Astrocyte of the spinal cord (primary cell): ENCODE measurements at places on chromosomes 5 and 9.

DNA sequence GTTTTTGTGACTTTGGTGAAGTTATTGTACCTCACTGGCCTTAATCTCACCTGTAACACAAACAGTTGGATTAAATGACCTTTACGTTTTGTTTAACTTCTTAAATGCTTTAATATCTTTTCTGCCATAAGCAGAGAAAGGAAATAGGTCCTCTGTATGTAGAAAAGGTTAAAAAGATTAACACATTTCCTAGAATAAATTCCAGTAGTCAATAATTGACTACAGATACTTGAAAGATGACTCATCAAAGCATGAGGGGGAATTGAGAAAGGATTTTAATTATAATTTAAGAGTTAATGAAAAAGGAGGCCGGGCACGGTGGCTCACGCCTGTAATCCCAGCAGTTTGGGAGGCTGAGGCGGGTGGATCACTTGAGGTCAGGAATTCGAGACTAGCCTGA is 35.8 kb upstream of the CMYA5 start:
- DNase-seq: no peak

GRCh38 chr5:60887746-60888145 is 43.7 kb upstream of the ELOVL7 start:
- DNase-seq: no peak

DNA sequence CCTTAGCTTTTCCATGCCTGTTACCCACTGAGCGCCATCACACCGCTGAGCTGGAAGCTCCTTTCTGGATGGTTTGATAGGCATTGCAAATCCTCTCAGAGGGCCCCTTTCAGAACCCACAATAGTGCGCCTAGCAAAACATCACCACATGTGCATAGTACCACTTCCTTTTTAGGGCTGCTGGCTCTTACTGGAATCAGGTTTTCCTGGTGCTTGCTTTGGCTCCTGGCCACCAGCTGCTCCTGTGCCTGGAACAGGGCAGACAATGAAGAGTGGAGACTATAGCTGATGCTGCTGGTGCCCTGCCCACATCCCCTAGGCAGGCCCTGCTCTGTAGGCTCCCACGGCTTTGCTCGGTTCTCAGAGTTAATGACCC is 163.6 kb upstream of the SEMA6A start:
- DNase-seq: peak; percentile 74

DNA sequence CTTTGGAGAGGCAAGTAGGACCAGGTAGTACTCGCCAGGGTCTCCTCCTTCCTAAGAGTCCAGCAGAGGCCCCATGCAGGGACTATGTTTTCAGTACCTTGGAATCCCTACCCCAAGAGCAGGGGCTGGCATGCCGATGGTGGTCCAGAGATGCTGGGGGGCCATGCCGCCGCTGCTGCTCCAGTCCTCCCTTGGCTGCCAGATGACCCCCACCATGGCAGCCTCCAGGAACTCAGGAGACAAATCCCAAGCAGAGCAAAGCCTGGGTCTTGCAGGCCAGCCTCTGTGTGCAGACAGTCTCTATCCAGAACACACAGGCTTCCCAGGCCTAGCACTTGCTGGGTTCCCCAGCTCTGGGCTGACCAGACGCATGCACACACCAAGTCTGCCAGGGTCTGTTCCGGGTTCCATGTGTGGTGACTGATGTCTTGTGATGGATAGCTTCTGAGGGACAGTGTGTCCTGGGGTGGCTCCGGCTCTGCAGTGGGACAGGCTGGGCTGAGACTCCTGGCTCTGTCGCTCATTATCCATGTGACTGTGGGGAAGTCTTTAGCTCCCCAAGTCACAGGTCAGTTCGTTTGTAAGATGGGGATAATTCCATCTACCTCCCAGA is 127.3 kb downstream of the CRB2 start:
- no peak for DNase-seq

DNA sequence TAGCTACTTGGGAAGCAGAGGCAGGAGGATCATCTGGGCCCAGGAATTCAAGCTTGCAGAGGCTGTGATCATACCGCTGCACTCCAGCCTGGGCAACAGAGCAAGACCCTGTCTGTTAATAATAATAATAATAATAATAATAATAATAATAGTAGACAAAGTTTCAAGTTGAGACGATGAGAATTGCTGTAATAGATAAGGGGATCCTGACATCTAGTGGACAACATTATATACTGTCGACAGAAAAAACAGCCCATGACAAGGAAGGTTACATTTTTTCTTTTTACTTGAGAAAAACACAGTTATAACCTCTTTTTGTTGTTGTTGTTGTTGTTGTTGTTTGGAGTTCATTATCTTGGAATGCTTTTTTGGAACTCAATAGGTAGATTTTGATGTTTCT is 35.3 kb downstream of the NDFIP1 start:
- peak; percentile 36 for DNase-seq

- no peak for DNase-seq
These were observed 139.9 kb downstream of the RFX3 start for GRCh38 chr9:3385871-3386270.

DNA sequence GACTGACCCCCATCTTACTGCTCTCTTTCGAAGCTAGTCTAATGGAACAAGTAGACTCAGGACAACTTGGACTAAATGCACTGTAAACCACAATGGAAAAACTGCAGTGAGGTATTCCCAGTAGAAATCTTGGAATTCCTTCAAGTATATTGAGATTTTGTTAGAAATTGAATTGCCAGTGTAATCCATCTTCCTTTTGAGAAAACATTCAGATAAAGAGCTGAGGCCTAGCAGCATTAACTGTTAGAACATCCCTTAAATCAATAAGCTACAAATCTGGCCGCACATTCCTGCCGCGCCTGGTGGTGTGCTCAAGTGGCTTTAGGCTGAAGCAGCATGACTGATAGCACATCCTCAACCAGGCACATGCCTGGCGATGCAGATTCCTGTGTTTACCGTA is 29.3 kb downstream of the PPIC start:
- peak; percentile 9 for DNase-seq

DNA sequence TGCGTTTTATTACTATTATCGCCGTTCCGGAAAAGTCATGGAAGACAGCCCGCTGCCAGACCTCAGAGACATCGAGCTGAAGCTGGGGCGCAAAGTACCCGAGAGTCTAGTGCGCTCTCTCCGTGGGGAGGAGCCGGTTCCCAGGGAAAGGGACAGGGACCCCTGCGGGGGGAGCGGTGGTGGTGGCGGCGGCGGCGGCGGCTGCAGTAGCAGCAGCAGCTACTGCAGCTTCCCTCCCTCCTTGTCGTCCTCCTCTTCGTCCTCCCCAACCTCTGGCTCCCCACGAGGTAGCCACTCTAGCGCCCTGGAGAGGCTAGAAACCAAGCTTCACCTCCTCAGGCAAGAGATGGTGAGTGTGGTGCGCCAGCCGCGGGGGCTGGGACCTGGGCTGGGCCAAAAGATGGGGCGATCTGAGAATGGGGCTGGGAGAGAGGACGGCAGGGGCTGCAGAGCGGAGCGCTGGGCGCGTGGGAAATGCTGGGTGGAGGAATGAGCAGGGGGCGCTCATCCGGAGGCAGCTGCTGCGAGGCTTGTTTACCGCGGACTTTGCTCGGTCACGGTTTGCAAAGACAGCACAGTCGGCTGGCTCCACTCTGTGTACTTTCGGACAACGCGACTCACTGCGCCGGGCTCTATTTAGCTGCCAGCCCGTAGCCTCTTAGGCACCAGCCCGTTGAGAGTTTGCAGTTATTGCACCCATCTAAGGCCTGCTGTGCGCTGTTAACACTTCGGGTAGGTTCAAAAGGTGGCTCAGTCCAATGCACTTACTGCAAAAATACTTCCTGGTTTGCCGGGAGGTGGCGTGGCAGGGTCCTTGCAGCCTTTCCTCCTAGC is 1.1 kb downstream of the LURAP1L start:
- DNase-seq: peak; percentile 88

- no peak for DNase-seq
These were observed 17.1 kb upstream of the POU4F3 start for GRCh38 chr5:146321571-146321970.

- DNase-seq: peak; percentile 98
These were observed 146.2 kb downstream of the GOLPH3 start for GRCh38 chr5:32027717-32028458.

GRCh38 chr5:65326922-65327321 is 154.8 kb downstream of the ADAMTS6 start:
- DNase-seq: peak; percentile 43

DNA sequence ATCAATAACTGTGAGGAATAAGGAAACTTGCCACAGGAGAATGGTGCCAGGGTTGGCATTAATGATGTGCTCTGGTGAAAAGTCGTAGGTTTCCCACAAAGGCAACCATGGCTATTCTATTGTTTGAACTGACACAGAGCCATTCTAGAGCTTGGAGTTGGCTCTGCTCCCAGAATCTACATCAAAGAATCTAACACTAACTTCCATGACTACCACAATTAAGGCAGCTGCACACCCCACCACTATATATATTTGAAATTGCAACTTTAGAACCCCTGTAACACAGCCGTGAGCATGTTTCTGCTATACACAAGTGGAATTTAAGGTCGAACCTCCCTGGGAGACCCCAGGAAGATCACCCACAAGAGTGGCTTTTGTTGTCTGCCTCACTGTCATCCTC is 89.7 kb upstream of the CCDC152 start:
- DNase-seq: peak; percentile 18

DNA sequence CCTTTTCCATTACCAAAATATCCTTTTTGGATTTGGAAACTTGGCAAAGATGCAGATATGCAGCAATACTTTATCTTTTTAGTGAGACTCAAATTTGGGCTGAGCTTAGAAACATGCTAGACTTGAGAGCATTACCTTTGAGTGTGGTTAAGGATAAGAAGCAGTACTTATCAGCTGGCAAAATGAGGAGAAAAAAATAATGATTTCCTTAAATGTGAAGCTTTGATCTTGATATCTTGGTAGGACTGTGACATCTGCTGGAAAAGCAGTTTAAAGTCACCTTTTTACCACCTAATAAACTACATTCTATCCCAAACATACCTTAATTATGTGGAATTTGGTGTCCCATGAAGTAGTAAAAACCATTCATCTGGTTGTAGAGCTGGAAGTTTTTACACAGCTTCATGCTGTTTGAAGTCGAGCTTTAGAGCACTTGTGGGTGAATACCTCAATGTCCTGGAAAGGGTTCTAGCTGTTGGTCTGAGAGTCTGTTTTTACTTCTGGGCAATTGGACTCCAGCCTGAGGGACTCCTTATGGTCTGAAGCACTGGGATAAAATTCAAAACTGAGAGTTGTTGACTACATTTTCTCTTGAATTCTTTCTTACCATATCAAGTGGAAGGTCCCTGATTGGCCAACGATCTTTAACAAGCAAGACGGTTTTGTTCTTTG is 53.4 kb downstream of the LRRC70 start:
- no peak for DNase-seq

- no peak for DNase-seq
These were observed 72.6 kb upstream of the EQTN start for GRCh38 chr9:27369591-27369990.

DNA sequence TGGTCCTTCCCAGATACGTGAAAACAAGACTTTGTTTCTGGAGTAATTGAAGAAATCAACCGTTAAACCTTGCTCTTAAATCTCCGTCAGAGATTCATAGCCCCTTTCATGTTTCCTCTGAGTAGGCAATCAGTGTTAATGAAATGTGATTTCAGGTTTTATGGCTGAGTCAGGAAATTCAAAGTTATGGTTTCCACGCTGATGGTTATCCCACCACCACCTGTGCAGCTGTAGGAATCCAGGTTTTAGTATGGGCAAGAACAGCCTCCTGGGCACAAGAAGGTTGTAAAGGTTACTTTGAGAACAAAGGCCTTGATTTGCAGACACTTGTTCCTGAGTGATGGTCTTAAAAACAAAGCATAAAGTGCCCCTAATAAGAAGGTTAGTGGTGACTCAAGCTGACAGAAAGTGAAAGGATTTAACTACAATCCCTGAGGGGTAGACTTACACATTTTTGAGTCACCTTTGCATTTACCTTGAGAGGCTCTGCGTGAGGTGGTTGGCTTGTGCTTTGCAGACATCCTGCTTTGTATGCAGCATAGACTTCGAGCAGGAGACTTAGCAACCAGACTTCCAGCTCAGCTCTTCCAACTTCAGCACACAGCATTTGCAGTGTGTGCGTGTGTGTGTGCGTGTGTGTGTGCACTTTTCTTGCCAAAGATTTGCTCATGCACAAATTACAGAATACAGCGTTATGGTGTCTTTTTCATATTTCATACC is 159.6 kb downstream of the TLE4 start:
- DNase-seq: no peak

- no peak for DNase-seq
These were observed 20.1 kb downstream of the C5orf58 start for GRCh38 chr5:170252720-170253350.

DNA sequence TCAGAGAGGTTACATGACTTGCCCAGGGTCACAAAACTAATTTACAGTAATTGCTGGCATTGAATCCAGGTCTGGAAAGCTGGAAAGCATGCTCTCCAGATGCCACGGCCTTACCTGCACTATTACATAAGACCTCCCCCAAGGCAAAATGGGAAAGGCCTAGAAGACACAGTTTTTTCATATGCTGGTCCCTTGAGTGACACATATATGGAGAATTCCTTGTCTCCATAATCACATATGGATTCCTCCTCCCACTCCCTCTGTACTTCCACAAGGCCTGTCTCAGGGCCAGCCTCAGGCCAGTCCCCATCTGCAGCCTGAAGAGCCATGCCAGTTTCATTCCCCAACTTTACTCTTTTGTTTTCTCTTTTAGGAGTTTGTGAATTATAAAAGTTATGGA is 28.6 kb upstream of the MEIKIN start:
- DNase-seq: no peak

DNA sequence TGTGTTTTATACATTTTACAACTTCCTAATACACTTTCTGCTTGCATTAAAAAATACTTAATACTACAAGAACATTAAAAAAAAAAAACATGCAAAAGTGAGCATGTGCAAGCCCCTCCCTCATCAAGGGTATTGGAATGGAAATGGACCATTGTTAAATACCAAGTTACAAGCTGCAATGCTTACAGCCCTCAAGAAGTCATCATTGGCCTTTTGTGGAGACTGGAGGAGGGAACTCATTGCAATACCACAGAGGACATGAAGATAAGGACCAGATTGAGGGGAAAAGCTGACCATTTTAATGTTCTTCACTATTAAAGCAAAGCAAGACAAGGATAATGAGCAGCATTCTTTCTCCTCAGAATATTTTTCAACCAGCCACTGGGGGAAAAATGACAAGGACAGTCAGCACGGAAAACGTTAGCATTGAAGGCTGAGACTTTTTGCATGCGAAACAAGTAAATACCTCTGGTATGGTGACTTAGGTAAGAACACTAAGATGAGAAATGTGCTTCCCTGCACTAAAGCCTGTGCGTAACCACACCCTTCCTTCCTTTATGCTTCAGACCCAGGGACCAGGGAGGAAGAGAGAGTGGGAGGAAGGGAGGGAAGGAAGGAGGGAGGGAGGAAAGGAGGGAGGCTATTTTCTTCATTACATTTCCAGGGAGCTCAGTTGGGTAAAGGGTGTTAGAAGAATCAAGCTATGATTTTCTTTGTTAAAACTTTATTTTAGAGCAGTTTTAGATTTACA is 141.1 kb upstream of the RAPGEF1 start:
- no peak for DNase-seq

DNA sequence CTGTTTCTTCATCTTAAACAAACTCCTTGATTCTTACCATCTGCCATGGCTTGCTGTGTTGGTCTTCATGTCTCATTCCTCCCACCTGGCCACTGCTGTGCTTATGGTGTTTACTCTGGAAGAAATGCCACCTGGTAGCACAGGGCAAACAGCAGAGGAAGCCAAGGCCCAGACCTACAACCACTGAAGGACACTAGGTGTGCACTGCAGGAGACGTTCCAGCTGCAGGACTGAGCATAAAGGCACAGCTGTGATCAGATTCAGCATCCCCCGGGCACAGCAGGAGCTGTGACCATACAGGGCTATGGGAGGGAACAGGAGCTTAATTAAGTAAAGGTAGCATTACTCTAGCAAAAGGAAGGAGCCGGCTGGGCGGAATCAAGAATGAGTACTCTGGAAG is 12.6 kb upstream of the GNAQ start:
- no peak for DNase-seq

GRCh38 chr9:110307191-110307590 is 30.5 kb downstream of the TXNDC8 start:
- no peak for DNase-seq
